ENCODE measurements at places on chromosomes 4 and X.
A peak's percentile ranks its signal among the peaks of the same experiment; 100 is the strongest.

DNA sequence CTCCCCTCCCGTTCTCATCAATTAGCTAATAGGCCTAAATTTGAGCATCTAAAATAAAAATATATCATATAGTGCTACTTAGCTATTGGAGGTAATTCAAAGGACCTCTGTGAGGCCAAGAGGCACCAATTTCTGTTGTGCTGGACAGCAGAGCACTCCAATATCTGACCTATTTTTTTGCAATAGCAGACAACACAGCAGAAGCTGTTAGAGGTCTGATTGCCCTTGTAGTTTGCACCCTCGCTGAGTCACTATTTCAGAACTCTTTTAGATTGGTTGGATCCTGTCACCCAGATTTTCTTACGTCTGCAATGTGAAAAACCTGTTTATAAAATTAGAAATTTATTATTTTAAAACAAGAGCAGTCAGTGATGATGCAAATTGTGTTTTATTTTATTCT is 184.1 kb downstream of the CEP135 start:
- no peak for DNase-seq

DNA sequence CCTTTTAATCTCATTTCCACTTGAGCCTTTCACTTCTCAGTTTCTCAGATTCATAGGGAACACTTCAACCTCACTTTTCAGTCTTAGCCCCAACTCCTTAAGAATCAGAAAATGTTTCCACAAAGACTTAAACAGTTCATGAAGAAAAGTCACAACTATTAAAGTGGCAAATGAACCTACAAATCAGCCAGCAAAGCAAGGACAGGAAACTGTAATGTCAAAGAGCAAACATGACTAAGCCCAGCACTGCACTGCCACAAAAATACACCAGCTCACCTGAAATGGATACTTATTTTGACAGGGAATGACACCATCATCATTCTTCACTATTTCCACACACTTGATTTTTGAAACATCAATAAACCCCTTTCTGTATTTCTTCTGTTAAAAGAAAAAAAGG is 41.8 kb upstream of the TXK start:
- no peak for DNase-seq

DNA sequence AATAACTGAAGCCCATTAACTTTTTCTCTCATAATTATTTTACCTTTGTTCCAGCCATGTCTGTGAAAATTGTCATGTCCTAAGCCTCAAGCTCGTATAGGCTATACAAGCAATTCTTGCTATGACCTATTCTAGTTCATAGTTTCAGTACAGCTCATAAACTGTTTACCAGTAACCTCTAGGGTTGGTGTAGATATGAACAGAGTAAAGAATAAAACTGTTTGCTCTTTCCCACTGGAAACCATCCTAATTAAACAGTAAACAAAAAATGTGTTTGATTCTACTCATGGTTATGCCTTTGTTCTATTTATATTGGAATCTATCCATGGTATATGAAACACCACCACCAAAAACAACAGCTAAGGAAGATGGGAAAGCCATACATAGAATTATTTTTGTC is 1444.0 kb upstream of the PCDH7 start:
- no peak for DNase-seq

- no peak for DNase-seq
These were observed 67.3 kb upstream of the VBP1 start for GRCh38 chrX:155148724-155149537.

DNA sequence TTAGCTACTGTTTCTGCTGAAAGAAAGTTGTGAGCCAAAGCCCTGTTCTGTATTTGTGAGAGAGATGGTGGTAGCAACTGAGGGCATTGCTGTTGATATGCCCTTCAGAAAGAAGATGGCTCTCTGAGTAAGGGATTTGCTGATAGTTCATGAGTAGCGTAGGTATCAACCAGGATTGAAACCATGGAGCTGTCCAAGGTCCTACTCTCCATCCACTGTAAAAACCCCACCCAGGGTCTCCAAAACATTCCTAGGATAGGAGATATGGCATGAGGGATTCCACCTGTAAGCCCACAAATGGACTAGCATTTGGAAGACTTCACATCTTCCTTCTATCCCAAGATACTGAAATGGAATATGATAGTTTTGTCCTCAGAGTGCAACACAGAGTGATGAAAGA is 277.1 kb upstream of the PRKX start:
- DNase-seq: no peak

- no peak for DNase-seq
These were observed 53.0 kb downstream of the COQ2 start for GRCh38 chr4:83231620-83232076.

DNA sequence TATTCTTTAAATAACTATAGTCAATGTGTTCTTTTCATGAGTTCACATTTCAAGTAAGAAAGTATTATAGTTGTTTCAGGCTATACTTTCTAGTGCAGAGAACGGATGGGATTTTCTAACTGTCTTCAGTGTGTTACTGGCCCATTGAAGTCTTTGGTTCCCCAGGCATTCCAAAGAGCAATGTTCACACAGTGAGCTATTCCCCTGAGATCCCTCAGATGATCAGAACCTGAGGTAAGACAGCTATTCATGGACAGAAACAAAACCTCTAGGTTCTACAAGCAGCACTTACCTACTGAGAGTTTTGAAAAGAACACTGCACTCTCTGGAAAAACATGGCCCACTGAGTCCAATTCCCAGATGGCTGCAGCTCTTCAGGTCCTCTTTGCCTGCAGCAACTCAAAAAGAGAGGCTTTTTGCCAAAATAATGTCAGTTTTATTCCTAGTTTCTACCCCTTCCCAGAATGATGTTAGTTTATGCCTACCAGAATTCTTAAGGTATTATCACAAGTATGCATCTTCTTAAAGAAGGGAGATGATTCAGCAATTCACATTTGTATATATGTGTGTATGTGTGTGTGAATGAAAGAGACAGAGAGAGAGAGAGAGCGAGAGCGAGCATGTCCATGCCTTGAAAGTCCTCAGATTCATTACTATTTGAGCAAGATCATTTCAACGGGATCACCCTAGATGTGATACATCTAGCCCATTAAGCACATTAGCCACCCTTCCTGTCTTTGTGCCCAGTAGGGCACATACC is 146.1 kb downstream of the PDHA2 start:
- DNase-seq: no peak

- no peak for DNase-seq
These were observed 59.4 kb upstream of the PRKG2 start for GRCh38 chr4:81274460-81274859.

DNA sequence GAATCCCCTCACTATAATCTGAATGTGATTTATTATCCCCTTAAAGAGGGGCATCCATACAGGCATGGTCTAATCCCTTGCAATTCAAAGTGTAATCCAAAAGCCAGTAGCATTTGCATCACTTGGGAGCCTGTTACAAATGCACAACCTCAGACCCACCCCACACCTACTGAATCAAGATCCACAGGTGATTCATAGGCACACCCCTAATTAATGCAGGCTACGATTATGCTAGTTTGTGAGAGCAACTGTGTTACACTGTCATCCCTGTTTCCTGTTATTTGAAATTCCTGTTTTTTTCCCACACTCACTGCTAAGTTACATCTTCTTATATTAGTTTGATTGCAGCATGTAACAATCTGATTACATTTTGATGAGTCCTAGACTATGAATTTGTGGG is 120.0 kb downstream of the RAB28 start:
- DNase-seq: no peak

GRCh38 chrX:133594156-133594555 is 178.9 kb upstream of the GPC4 start:
- no peak for DNase-seq

DNA sequence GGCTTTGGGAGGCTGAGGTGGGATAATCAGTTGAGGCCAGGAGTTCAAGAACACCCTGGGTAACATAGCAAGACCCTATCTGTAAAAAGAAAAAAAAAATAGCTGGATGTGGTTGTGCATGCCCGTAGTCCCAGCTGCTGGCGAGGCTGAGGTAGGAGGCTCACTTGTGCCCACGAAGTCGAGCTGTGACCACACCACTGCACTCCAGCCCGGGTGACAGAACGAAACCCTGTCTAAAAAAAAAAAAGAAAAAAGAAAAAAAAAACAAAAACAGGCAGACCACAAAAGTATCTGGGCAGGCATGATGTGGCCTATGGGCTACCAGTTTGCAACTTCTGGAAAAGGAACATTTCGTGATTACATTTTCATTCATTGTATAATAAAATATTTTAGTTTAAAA is 38.1 kb upstream of the RASGEF1B start:
- DNase-seq: no peak

DNA sequence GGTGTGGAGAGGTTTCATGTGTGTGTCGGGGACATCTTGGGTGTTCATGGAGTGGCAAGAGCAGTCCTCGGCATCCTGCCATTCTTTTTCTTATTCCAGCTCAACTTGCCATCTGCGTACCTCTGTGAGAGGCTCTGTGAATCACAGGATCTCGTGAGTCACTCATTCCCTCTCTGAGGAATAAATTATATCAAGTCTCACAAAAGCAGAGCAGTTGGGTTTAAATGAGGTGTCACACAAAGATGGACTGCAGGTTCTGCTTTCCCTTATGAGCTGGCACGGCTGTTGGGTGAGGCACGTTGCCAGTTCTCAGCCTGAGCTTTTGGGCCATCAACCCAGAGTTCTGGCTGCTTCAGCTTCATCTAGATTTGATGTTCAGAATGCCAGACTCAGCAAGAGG is 6.8 kb upstream of the OCIAD2 start:
- no peak for DNase-seq

DNA sequence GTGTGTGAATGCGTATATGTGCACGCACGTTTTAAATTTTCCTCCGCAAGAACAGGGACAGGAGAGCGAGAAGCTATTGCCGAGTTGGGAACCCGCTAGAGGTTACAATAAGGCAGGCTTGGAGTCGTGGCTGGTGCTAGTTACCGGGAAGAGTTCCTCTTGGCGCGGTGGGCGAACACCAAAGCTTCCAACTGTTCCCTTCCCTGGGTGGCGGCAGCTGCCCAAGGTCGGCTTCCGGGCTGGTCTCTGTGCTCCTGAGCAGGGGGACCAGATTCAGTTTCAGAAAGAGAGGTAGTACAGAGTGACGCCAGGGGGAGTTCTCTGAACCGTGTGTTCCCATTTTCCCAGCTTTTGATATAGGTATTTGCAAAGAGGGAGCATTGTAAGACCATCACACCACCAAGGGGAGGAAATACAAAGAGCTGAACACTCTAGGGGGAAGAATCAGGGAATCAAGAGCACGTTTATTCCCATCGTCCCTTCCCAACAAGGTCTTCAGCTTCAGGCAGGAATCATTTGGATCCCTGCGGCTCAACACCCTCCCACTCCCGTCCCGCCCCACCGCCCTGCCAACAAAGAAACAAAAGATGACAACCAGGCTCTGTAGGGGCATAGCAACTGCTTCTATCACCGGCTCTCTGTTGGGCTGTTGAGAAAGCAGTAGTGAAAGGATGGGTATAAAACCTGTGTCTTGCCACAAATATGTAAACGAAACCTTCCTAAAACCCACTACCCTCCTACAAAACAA is 113.6 kb upstream of the TEX13C start:
- DNase-seq: peak; percentile 85

- no peak for DNase-seq
These were observed 6.5 kb downstream of the TEX13D start for GRCh38 chrX:124338733-124339514.

GRCh38 chr4:5800496-5800895 is 89.5 kb downstream of the EVC start:
- no peak for DNase-seq

GRCh38 chr4:60709061-60709460 is 491.1 kb upstream of the ADGRL3 start:
- no peak for DNase-seq

DNA sequence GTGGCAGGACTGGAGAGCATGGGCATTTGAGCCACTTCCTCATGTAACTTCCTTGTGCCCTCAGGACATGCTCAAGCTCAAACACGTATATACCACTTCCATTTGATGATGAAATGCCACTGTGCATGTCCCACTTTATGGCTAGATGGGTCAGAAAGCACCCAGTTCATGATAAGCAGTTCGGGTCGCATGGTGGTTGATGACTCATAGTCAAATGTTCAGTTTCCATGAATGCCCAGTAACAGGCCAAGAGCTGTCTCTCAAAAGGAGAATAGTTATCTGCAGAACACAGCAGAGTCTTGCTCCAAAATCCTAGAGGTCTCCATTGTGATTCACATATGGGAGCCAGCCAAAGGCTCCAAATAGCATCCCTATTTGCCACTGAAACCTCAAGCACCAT is 48.9 kb upstream of the SPIN3 start:
- DNase-seq: no peak

DNA sequence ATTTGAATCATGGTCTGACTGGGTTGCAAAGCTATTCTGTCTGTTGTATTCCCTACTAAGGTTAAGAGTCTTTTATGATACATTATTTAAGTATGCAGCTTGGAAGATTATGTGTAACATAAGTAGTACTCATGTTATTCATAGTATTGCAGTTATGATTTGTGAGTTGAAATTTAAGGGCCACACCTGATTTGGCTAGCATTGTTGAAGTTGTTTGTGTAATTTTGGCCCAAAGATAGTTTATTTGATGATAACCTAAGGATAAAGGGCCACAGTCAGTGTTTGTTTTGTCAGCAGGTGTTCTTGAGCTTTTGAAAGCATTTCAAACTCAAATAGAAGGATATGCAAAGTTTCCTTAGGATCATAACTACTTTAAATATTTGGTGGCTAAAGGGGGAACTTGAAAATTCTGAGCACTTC is 38.9 kb downstream of the NUDT9 start:
- DNase-seq: no peak

GRCh38 chrX:131816551-131817136 is 206.5 kb upstream of the STK26 start:
- DNase-seq: no peak

- no peak for DNase-seq
These were observed 241.2 kb upstream of the CTSO start for GRCh38 chr4:156194896-156195295.

DNA sequence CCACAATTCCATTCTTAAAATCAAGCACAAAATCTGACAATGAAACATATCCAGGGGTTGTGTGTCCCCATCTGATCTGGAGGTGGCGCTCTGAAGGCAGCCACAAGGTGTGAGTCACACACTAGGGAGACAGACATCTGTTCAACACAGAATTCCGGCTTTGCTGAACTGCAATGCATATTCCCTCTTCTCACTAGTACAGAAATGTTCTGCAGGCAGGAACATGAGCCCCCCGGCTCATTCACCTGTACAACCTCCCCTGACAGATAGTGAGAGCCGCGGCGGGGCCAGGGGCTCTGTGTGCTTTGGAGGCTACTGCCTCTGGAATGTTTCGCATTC is 41.9 kb downstream of the WDR1 start:
- DNase-seq: no peak

DNA sequence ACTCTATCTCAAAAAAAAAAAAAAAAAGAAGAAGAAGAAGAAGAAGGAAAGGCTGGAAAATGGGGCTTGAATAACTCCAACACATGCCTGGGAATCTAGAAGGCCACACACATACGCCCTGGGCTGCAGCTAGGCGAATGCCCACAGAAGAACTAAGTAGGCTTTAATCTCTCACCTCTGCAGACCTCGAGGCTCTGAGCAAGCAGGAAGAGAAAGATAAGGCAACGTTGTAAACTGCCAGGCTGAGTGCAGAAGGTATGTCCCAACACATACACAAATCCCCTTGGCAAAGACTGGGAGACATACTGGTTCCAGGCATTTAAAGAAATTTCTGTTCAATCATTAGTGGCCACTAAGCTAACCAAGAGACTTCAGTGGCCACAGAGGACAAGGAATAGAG is 18.4 kb downstream of the SLC38A5 start:
- no peak for DNase-seq
